Central memory CD8-positive, alpha-beta T cell (primary cell): ENCODE measurements at places on chromosomes 2 and 18.

GRCh38 chr2:226877491-226877890 lies 41.6 kb downstream of the RHBDD1 start:
- no peak for DNase-seq

GRCh38 chr18:62632788-62633455 lies 82.4 kb upstream of the PHLPP1 start:
- no peak for DNase-seq

- DNase-seq, result no peak
These were observed 7.7 kb downstream of the ITSN2 start for GRCh38 chr2:24352664-24353063.

DNA sequence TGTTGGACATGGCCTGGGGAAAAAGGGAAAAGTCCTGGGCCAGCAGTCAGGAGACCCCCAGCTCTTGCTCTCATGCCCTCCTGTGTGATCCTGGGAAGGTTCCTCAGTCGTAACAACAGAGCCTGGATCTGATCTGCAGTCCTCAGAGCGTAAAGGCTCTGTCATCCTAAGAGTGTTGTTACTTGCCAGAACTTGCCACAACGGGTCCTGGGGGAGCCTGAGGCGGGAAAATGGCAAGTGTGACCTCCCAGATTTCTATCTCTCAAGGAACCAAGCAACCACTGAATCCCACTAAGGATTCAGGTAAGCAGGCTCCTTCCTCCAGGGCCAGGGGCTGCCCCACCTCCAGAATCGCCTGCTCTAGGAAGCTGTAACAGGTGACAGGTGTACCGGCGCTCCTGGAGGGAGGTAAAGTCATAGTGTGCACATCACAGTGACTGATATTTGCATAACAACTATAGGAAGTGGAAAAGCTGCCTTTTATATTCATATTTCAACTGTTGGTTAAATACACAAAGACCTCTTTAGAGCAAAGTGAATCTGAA lies 18.4 kb downstream of the HS1BP3 start:
- DNase-seq, result no peak

DNA sequence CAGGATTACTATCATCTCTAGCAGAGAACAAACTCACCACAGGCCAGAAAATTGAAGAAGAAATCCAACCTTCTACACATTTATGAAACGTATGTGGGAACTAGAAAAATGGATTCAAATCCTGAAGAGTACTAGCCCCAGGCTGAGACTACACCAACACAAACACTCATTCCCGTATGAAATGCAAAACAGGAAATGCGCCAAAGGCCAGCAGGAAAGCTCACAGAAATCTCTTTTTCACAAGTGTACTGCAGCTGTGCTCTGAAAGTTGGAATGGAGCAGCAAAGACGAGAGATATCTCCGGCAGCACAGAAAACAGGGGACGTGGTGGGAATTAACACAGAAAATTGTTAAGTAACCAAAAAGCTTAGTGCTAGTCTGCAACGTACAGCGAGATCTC lies 913.5 kb downstream of the TDRD15 start:
- DNase-seq, result no peak

DNA sequence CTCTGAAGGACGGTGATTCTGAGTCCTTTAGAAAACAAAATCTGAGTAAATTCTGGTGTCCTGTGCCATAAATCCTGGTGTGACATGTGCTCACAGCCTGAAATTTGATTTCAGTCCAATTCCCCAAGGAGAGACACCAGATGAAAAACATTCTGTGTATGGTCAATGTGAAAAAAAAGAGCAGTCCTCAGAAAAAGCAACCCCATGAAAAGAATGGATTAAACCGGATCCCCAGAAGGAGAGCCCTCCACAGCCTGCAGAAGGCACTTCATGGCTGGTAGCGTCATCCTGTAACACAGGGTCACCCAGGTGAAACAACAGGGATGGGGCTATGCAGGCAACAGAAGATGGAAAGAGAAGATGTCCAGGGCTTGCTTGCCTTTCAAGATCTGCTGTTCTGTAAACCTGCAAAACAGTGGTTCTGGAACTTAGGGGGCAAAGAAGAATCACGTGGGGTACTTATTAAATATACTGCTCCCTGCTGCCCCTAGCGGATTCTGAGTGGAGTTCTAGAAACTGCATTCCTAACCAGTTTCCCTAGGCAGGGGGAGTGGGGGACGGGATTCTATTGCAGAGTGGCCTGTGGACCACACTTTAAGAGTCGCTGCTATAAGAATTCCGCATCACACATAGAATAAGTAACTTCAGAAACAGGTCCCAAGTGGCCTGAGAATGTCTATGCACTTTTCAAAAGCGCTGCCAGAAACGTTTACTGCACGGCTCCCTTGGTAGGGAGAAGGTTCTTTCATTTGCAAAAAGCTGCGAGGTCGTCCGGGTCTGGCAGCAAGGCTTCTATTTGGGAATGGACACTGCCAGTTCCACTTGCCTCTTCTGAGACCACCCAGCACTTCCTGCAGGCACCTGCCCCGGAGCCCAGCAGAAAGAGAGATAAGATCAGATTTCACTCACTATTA lies 118.9 kb upstream of the ARL5A start:
- DNase-seq, result no peak

DNA sequence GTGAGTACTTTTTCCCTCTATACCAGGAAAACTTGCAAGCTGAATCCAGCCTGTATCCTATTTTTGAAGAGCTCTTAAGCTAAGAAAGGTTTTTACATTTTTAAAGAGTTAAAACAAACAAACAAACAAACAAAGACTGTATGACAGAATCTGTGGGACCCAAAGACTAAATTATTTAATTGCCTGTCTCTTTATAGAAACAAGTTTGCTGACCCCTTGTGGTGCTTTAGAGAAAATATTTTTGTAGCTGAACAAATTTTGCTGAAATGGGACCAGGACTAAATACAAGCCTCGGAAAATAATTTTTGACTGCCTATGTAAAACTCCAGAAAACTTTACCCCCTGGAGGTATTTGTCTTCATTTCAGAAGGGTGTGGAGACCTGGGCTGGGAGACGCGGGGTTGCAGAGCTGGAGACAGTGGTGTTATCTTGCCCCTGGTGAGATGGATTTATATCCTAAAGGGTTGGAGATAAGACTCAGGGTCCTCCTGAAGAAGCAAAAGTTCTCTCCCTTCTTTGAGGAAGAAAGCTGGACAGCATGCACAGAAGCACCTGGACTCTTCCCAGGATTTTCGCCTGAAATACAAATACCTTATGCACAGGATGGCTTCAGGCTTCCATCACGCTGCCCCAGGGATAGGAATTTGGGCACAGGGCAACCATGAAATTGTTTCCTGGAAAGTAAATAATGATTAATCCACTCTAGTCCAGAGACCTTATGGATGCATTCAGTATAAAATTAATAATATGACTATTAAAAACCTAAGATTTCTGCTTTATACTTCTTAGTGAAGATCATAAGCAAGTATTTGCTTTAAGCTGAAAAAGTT lies 54.3 kb downstream of the TMX3 start:
- DNase-seq, result no peak

DNA sequence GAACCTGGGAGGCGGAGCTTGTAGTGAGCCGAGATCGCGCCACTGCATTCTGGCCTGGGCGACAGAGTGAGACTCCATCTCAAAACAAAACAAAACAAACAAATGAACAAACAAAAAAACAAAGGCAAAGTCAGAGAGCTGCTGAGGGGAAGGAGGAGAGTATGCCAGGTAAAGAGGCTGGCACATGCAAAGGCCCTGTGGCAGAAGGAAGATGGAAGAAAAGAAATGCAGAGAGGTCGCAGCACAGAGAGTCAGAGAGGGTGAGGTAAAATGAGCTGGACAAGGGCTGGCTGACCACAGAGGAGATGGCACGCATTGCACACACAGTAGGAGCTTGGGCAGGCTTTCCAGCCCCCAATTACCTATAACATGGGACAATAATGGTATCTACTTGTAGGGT lies 47.0 kb downstream of the FAM178B start:
- DNase-seq, result no peak

DNA sequence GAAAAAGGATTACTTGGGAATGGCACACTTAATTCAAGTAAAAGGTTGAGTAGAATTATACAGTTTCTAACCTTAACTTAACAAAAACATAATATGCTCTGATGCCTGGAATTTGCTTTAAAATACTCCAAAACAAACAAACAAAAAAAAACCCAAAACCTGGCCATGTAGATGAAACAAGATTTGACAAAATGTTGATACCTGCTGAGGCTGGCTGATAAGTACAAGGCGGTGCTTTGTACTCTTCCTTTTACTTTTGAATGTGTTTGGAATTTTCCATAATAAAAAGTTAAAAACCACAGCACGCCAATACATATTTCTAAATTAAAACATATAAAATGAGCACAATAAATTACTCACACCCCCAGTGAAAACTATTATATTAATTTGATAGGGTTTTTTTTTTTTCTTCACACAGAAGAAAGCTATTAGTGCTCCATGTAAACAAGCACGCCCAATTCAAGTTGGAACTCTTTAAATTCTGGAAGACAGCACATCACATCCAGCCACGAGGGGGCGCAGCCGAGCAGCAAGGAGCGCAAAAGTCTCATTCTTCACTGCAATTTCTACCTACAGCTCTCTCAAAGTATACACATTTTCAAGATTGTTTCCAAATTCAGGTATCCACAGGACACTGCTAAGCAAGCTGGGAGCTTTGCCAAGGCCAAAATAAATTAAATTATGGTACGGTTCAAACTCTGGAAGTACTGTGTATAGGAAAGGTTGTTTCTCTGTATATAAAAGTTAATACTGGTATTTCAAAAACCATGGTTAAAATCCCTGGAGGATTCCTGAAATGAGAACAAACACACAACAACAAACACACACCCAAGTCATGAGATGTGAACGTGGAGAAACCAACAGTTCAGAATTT lies 7.5 kb downstream of the SERTAD2 start:
- peak; percentile 72 for DNase-seq

DNA sequence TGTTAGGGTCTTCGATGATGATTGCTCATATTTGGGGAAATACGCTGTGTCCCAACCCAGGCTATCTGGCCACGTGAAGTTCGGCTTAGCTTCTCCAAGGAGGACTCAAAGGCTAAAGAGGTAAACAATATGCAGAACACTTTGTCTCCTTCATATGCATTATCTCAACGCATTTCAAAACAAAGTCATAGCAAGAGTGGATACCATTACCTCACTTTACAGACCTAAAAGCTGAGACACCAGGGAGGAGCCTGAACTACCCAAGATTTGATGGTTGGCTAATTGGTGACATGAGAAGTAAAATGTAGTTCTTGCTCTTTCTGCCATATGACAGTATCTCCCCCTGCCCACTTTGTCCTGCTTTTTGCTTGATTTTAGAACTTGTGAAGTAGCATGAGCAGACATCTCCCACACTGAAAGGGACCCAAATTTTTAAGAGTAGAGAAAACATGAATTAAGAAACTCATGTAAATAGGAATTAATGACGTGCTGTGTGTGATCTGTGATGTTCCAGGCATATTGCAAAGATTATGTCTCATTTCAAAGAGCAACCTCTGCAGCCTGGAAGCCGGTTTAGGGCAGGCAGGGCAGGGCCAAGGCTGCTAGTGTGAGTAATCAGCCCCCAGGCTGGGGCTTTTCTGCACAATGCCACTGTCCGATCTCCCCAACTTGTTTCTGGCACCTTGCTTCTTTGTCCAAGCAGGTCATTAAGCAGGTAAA lies 144.5 kb downstream of the BCL11A start:
- no peak for DNase-seq

GRCh38 chr2:28366496-28367282 lies 26.0 kb upstream of the FOSL2 start:
- peak; percentile 67 for DNase-seq

GRCh38 chr2:239465017-239466001 lies 64.5 kb upstream of the HDAC4 start:
- no peak for DNase-seq

DNA sequence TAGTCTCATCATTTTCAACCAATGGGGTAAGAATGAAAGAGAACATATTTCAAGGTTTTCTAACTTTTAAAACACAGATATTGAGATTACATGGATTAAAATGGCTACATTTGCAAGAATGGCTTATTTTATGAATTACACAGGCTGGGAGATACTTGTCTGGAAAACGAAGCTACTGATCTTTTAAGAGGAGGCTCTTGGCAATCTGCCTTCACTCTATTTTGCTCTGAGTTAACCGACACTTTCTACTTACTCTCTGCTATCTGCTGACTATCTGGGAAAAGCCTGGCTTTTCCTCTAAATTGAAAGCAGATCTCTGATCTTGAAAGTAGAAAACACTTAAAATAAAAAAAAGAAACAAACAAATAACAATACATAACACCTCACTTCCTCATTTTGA lies 325.4 kb upstream of the LINC00305 start:
- DNase-seq, result no peak

DNA sequence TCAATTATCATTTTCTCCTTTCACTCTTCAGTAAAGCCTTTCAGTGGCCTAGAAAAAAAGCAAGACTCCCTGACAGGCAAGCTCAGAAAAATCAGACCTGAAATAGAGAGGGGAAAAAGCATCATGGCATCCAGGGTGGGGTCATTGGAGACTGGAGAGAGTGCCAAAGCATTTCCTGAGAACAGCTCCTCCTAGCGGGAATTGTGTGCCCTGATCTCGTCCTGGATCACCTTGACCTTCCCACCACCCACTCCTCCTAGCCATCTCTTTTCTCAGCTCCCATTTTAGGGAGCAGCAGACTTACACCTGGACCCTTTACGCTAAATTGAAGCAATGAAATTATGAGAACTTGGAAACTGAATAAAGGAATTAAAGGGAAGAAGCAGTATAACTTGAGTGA lies 176.6 kb downstream of the VWC2L start:
- DNase-seq, result no peak

DNA sequence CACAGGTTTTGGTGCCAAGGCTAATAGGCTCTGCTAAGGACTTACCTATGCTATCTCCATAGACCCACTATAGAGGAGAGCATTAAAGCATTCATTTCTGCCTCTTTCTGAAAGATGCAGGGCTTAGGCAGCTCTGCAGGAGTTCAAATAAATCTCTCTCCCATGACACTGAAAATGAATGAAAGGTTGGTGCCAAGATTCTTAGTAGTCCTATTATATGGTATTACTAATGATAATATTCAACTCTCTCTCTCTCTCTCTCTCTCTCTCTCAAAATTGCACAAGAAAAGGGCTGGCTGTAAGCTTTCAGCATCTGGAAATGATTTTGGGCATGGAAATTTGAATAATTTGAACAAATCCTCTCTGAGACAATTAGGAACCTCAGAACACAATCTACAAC lies 433.7 kb downstream of the MBD2 start:
- no peak for DNase-seq

DNA sequence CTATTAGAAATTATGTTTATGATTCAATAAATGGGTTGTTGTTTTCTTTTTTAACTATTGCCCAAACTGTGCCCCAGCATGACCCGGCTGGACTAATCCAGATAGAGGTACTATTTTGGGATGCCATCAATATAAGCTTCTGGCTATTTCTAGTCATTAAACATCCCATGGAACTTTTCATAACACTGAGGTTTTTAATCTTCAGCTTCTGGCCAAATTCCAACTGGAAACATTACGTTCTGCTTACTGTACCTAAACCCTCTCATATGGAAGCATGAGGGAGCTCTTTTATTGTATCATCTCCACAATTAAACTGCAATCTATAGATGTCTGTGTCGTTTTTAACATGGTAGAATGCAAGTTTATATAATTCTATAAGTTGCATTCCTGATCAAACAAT lies 674.7 kb downstream of the ARHGAP15 start:
- no peak for DNase-seq

- no peak for DNase-seq
These were observed 628.7 kb upstream of the PIK3C3 start for GRCh38 chr18:41326311-41326710.

GRCh38 chr2:203498161-203498560 lies 36.9 kb downstream of the RAPH1 start:
- DNase-seq, result no peak

GRCh38 chr2:156356014-156356754 lies 23.7 kb upstream of the NR4A2 start:
- DNase-seq, result no peak

GRCh38 chr18:2545155-2545554 lies 26.1 kb downstream of the METTL4 start:
- DNase-seq, result no peak
